Right renal cortex interstitium (tissue), 3 donors: ENCODE measurements at places on chromosomes 2 and 18. TPM values are rescaled to one million over a fixed set of nuclear protein-coding genes. Genes with fewer than 3 reads are reported as not detected.

- DNase-seq: no peak
These were observed 346.3 kb downstream of the LRATD1 start for GRCh38 chr2:14978845-14979244.

- no peak for DNase-seq
These were observed 1431.7 kb upstream of the PIK3C3 start for GRCh38 chr18:40523287-40523686.

Gene MRPL53
- polyA plus RNA-seq: 43.6 TPM

Gene ANO7
- polyA plus RNA-seq: 1.4 TPM
